ENCODE measurements at places on chromosomes 12 and 14.

DNA sequence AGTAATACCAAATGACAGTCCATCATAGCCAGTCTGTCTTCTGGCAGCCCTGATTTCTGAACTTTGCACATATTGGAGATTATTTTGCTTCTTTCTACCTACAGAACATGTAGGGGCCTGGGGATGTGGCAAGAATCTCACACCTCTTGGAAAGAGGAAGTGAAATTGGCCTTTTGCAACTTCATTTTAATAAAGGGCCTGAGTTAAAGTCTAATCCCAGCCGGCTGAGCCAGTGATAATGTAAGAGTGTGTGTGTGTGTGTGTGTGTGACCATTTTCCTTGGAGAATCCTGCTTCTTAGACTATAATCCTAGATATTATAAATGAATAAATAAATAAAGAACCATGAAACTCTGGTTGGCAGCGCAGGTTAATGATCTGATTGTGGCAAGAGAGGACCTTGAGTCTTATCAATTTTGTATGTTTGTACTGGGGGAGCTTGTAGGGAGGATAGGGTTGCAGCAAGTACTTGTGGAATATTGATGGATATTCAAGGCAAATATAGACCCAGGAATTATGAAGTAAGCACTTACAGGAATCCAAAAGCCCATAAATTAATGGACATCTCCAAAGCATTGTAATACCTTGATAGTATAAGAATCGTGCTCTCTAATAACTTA lies 233.2 kb upstream of the AMIGO2 start:
- no peak for DNase-seq

- DNase-seq: no peak
These were observed 12.3 kb downstream of the EP400 start for GRCh38 chr12:131962069-131962468.

DNA sequence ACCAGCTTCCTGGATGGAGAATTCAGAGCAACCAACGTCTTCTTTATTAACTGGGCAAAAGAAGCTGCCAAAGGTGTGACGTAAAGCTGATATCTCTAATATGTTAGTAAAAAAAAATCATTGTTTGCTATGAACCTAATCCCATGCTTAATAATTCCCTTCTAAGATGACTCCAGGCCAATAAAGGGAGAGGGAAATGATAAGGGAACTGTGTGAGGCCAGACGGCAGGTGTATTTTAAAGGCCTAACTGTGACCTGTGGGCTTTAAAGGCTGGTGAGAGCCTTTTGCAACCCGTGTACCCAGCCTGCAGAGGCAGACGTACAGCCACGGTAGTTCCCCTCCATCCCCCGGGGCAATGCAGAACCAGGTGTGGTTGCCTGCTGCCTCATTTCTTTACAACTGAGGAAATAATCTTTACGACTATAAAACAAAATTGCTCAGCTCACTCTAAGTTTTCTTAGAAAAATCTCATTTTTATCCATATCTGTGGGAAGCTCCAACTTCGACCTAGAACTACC lies 370.6 kb downstream of the EGLN3 start:
- DNase-seq: no peak

DNA sequence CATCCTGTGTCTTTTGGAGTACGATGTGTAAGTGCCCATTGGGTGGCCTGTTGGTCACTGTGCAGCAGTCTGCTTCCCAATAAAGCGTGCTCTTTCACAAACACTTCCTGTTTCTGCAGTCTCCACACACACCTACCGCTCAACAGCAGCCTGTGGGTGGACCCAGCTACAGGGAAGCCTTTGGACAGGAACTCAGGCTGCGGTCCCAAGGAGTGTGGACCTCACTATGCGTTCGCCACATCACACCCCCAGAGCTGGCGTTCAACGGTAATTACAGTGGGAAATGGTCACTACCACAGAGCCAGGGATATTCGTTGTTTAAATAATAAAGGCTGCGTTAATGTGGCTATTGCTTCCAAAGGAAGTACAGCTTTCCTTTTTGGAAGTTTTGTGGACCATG lies 16.2 kb downstream of the PSMC1 start:
- no peak for DNase-seq

DNA sequence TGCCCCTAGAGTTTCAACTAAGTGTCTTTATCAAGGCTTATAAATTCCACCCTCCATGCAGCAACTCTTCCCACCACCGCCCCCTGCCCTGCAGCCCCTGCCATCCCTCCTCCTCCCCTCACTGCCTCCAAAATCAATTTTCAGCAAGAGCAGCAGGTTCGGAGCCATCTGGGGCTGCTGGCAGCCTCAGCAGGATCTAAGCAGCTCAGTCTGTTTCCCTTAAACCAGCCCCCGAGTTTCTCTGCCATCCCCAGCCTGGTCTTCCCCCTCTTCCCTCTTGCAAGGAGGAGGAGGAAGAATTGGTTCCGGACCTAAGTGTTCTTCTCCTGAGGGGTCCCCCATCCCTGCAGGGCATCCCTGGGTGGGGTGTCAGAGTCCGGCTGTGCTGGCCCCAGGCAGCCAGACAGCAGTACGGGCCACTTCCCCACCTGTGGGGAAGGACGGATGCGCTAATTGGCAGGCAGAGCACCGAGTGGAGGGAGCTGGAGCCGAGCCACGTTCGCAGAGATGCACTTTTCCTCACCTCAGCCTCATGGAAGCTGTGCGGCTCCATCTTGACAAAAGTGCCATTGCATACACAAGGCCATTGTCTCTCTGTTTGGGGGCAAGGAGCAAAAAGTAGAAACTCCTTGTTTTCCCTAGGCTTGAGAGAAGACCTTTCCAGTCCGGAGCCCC lies 189.3 kb downstream of the KCNA5 start:
- DNase-seq: no peak

GRCh38 chr14:100523131-100523842 lies 63.9 kb downstream of the BEGAIN start:
- DNase-seq: no peak

DNA sequence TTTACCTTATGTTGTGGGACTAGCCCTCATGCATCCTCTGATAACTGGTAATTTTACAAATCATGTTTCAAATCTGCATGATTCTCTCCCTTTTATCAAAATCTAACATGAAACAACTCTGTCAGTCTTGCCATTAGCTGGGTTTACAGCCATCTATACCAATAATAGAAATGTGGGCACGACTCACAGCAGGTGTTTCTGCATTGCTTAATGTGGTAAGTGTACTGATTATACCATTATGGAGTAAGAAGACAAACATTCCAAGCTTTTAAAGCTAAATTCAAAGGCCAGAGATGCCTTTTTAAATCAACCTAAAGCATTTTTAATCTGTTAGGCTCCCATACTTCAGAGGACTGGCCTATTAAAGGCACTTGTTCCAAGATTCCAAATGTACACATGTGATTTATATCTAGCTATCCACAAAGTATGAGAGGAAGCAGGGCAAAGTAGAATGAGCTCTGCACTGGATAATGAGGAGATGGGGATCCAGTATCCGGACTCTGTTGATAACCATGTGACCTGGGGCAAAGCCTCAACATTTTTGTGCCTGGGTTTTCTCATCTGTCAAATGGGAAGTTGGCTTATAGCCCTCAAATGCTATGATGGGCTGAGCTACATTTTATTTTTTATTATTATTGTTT lies 52.3 kb upstream of the FUT8 start:
- DNase-seq: no peak

- no peak for DNase-seq
These were observed 16.0 kb upstream of the RIC8B start for GRCh38 chr12:106758349-106759110.

GRCh38 chr12:130838284-130838950 lies 633 bp downstream of the STX2 start:
- no peak for DNase-seq

DNA sequence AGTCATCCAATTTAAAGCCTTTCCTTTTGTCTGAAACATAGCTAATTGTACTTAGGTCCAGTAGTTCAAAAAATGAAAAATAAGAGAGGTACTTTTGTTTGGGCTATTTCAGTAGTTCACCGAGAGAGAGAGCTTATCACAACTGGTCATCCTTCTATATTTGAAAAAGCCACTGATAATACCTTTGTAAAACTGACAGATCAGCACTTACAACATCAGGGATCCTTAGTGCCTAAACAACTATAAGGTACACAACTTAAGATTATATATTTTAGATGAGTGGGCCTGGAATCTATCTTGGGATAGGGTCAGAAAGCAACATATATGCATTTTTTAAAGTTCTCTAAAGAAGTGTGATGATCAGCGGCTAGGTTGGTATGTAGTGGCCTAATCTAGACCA lies 97.9 kb downstream of the SOX5 start:
- no peak for DNase-seq

DNA sequence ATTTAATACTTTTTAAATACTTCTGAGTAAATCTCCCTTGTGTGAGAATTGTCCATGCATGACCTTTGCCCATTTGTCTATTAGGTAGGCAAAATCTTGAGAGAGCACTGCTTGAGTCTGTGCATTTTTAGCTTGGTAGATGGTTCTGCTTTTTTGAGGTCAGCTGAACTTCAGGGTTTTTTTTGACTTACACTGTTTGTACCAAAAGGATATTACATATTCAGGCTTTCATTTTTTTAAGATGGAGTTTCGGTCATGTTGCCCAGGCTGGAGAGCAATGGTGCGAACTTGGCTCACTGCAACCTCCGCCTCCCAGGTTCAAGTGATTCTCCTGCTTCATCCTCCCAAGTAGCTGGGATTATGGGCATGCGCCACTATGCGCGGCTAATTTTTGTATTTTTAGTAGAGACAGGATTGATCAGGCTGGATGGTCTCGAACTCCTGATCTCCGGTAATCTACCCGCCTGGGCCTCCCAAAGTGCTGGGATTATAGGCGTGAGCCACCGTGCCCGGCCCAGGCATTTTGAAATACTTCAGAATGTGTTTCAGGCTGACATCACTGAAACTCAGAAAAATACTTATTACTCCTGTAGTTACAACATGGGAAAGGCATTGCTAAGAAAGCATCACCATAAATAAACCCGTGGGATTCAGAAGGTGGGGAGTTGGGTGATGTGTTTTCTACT lies 11.1 kb downstream of the RASSF3 start:
- DNase-seq: no peak

DNA sequence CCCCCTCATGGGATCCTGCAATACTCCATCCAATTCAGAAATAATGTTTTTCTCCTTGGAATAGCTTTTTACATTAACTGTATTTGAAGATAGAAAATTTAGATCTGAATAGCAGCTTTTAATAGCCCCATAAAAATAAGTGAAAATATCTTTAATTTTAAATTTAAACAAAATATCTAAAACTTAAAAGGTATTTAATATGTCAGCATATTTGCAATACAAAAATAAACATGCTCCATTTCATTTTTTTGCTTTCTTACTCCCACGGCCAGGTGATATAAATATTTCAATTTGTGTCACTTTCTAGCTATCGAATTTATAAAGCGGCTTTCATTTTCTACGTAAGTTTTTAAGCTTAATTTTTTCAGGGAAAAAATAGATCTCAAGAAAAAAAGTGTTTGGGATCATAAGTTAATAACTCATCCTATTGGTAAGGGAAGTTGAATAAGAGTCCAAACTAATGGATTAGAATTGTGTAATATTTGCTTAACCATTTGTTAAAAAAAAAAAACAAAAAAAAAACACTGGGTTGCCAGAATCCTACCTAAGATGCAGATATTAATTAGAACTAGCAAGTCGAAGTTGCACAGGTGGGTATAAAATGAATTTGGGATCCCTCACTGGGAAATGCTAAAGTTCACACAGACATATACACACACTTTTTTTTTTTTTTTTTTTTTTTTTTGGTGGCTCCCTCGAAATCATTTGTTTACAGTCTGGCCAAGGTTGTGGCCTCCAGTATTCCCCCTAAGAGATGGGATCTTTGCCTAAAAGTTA lies 47.6 kb downstream of the PPP2R5C start:
- DNase-seq: no peak

DNA sequence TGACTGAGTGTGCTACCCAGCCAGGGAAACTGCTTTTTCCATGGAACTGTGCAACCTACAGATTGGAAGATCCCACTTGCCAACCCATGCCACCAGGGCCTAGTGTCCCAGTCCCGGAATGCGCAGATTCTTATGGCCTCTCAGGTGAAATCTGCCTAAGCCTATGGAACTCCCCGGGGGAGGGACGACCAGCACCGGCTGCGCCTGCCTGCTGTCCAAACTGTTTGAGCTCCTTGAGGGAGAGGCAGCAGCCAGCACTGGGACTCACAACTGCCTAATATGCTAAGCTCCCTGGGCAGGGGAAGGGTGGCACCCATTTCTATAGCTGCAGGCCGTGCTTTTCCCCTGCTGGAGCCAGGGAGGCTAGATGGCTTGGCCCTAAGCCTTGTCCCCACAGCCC lies 92.5 kb upstream of the GZMB start:
- DNase-seq: no peak

DNA sequence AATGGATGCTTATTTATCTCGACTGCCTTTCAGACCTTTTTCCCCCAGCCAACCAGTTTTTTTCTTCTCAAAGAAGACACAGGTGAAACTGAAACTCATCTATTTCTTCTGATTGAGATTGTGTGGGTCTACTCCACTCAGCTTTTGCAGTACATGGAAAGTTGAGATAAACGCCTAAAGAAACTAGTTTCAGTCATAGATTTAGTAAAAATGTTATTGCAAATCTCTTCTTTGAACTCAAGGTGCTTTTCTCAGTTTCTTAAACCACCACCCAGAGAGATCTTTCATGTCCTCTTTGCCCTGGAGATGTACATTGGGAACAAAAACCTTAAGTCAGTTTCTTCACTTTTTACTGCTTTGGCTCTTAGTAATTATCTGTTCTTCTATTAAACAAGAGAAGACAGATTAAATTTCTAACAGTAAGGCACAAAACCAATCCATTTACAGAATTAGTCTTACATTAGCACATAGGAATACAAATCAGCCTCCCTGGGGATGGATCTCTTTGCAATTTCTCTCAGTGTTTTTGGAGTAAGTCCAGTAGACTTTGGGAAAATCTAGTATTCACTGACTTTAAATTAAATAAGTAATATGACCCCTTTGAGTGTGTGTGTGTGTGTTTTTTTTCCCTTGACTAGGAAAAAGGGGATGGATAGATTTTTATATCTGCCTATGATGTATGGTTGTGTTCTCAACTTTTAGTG lies 11.6 kb downstream of the FBXW8 start:
- no peak for DNase-seq

DNA sequence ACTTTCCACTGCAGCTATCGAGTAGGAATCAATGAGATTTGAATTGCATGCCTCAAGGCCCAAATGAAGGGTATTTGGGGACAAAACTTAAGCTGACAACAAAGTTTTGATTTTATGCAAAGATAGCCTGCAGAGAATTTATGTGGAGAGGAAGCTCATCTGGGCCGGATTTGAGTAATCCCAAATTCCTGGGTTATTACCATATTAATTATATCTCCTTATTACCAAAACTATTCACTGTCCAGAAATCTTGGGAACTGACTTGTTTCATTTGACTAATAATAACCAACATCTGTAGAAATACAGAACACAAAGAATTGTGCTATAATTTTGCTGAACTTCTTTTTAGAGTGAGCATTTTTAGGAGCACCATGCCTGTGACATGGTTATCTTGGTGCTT lies 70.4 kb downstream of the KITLG start:
- no peak for DNase-seq

- DNase-seq: no peak
These were observed 25.7 kb upstream of the CERS5 start for GRCh38 chr12:50192908-50193307.

DNA sequence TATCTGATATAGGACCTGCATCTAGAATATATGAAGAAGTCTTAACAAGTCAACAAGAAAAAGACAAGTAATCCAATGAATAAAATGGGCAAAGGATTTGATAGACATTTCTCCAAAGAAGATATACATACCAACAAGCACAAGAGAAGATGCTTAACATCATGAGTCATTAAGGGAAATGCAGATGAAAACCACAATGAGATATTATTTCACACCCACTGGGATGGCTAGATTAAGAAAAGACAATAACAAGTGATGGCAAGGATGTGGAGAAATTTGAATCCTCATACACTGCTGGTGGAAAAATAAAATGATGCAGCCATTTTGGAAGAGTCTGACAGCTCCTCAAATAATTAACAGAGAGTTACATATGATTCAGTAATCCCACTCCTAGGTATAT lies 502.6 kb downstream of the FUT8 start:
- no peak for DNase-seq

Data from C1 segment of cervical spinal cord (tissue), 14 donors.